ENCODE measurements at places on chromosomes 12 and 14.
A peak's percentile ranks its signal among the peaks of the same experiment; 100 is the strongest.

GRCh38 chr14:20622816-20623291, 18.6 kb downstream of the OR6S1 start:
- peak; percentile 39 for DNase-seq

DNA sequence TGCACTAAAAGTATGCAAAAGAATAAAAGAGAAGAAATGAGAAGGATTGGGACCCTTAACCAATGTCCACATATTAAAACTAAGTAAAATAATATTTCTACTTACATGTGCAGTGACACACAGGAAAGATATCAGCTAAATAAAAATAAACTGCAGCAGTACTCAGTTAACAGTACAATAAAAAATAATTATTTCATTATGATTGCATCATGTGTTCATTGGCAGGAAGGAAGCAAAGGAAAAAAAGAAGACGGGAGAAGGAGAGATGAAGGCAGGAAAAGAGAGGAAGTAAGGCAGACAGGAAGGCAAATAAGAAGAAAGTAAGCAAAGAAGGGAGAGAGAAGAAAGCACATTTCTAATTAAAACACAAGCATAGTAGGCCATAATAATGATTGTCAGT, 33.0 kb downstream of the RASSF9 start:
- DNase-seq = no peak

- no peak for DNase-seq
Observed at GRCh38 chr12:98182821-98183220, 332.6 kb upstream of the TMPO start.

DNA sequence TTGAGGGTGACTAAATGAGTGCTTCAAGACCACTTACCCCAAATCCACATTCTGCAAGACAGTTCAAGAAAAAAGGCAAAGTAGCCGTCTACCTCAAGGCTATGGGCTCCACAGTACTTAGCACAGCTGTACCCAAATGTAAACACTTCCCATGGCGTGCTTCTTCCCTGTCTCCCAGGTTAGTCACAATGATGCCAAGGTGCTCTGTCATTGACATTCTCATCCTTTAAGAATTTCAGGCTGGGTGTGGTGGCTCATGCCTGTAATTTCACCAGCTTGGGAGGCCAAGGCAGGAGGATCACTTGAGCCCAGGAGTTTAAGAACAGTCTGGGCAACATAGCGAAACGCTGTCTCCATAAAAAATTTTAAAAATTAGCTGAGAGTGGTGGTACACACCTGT, 51.2 kb upstream of the CERS5 start:
- no peak for DNase-seq

DNA sequence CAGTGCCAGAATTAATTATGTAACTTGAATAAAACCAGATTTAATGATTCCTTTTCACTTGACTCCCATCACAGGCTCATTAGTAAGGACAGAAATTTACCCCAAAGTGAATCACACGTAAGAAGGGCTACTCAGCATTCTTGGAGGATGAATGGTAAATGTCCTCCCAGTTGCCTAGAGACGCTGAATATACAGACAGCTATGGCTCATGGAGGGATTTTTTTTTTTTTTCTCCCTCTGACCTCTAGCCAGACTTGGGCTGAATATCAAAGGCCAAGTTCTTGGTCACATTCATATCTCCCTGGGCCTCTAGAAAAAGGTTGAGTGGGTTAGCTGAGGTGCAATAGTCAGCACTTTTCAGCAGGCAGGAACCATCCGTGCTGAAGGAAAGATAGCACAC, 77.5 kb downstream of the PHLDA1 start:
- DNase-seq = no peak

GRCh38 chr12:77064896-77065360, 441 bp downstream of the E2F7 start:
- peak; percentile 39 for DNase-seq

DNA sequence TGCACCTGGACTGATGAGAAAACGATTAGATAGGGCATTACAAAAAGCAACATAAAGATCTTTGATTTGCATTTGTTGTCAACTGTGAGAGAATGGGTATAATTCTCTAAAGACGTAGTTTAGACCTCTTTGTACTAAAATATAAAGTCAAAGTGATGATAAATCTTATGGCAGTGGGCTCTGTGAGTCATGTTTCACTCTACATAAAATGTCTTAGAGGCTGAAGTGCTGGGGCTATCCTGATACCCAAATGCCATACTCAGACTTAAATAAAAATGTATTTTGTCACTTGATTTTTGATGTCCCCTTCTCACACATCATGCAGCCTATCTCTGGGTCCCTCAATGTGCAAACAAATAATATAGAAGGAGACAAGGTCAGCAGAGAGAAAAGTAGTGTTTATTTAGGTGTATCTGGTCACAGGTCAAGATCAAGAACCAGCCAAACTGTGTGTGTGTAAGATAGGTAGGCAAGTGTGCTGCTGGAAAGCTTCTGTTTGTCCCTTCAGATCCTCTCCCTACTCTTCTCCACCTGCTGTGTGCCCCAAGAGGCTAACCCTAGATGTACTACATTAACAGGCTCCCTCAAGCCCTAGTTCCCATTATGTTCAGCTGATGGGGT, 7.0 kb upstream of the NIN start:
- DNase-seq = no peak

GRCh38 chr12:4286228-4286627, 12.7 kb downstream of the CCND2 start:
- no peak for DNase-seq

GRCh38 chr12:52171950-52172512, 19.8 kb downstream of the KRT80 start:
- peak; percentile 35 for DNase-seq

DNA sequence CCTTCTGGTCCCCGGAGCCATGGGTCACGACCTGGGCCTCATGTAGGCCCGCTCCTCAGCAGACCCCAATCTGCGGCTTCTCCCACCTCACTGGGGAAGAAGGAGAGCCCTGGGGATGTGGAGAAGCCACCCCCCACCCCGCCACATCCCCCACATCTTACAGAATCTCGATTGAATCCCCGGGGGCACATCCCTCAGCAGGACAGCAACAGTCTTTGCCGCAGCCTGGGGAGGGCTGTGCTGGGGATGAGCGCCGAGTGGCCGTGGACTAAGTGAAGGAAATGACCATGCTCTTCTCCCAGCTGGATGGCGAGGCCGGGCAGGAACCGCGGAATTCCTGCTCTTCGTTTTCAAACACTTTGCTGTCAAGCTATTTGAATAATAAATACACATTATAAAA, 169.0 kb upstream of the RTL1 start:
- DNase-seq = no peak

DNA sequence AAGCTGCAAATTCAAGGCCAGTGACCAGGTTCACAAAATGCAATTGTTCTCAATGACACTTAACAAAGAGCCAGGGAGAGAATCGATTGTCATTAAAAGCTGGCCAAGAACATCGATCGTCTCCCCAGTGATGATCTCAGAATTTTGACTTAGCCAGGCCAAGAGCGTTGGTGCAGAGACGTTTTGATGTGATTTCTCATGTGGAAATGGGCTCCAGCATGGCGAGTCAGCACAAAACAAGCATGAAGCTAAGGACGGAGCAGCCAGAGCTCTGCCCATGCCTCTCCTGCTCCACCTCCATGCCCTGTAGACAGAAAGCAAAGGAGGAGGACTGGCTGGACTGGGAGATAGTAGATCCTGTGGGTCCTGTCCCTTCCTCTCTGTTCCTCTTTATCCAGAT, 270.8 kb downstream of the FOXN3 start:
- DNase-seq = no peak

DNA sequence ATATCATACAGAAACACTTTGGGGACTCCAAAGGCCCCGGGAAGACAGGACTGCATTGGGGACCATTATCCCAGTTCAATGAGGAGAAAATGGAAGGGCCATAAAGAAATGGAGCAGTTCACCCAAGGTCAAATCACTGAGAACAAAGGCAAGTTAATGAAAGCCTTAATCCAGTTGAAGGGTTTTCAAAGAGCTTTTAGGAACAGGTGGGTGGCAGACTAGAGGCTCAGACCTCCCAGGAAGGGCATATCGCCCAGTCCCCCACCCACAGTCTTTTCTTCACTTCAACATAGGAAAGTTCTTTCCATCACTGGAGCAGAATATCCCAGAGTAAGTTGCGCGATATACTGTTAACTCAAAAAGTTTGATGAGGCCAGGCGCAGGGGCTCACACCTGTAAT, 136.1 kb upstream of the CCND2 start:
- no peak for DNase-seq

DNA sequence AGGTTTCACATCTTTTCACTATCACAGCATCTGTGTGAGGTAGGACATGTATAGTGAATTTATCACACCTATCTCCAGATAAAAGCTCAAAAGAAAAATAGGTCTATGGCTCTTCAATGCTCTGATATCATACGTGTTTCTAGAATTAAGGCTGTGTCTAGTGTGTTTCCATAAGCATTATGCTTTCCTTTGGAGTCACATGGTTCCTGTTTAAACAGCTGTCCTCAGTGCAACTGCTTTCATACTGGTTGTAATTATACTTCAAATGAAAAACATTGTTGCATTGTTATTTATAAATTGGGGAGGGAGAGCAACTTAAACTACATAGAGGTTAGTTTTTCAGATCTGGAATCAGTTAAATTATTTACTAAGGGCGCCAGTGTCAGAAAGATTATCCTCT, 151.6 kb downstream of the SYT1 start:
- DNase-seq = no peak

- DNase-seq = no peak
Observed at GRCh38 chr12:8584004-8584403, 28.7 kb downstream of the AICDA start.

DNA sequence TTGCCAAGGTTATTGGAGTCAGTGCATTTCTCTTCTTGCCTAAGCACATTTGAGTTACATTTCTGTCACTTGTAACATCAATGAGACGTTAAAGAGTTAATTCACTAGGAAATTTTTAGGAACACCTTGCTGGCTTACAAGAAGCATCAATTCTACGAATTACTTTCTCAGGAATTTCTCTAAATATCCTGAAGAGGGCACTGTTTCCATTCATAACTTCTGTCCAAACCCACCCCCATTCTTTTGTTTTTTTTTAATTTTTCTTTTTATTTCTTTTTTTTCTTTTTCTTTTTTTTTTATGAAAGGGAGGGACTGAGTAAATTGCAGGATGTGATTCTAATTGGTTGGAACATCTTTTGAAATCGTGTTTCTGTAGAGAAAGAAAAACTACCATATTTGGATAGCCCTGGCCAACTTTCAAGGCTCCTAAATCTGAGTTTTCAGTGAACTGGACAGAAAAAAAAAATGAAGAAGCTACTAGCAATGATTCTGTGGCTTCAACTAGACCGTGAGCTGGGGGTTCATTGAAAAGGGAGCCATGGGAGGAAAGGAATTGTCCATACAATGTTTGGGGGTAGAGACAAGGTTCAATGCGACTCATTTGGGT, 285.3 kb downstream of the DAD1 start:
- no peak for DNase-seq

GRCh38 chr12:72865921-72866320, 593.8 kb downstream of the TRHDE start:
- DNase-seq = no peak

GRCh38 chr14:56342494-56342942, 224.3 kb downstream of the PELI2 start:
- no peak for DNase-seq

DNA sequence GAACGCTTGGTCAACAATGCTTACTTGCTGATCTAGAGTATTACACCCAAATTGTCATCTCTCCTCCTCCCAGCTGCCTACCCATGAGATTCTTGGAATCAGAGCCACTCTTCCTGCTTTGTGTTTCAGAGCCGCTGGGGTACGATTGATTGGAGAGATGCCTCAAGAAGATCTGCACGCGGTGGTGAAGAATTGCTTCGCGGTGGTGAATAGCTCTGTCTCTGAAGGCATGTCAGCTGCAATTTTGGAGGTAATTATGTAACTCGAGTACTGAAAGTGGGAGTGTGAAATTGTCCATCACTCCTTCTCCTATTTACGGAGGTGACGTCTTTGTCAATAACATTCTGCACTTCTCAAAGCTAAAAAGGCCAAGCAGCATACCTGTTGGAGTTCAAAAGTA, 93.9 kb downstream of the GLT1D1 start:
- DNase-seq = no peak

- DNase-seq = no peak
Observed at GRCh38 chr12:105736498-105736897, 402.3 kb downstream of the NUAK1 start.

DNA sequence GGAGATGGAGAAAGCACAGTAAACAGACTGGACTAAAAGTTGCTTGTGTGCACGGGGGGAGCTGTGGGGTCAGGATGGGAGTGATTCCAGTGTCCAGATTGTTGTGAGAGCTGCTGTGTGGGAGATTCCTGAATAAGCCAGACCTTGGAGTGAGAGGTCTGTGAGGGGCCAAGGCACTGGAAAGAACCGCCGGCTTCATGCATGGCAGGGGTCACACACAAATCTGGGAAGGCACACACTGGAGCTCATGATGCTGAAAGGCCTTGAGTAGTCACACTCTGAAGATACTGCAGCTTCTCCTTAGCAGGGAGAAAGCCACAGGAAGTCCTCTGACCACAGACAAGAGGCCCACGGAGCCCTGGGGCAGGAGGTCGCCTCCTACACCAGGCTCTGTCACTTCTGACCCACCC, 23.1 kb downstream of the ADCY6 start:
- DNase-seq = peak; percentile 23

GRCh38 chr12:30301291-30301690, 394.4 kb downstream of the IPO8 start:
- no peak for DNase-seq

DNA sequence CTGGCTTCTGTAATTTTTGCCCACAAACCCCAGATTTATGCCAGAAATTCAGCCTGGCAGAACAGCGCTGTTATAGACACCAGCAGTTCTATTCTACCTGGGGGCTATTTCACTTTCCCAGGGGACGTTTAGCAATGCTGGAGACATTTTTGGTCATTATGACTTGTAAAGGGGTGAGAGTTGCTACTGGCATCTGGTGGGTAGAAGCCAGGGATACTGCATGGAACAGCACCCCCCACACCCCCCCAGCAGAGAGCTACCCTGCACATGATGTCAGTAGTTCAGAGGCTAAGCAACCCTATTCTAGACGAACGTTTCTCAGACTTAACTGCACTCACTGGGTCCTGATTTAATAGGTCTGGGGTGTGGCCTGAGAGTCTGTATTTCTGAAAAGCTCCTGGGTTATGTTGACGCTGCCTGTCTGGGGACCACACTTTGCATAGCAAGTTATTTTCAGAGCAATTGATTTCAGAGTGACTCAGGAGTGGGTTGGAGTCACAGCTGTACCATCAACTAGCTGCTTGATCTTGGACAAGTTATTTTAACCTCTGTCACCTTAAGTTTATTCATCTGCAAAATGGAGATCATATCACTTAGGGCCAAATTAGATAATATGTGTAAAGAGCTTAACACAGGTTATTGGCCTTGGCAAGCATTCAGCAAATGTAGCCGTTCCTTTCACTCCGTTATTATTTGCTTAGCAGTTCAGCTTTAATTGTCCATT, 48.5 kb downstream of the CHST11 start:
- no peak for DNase-seq

DNA sequence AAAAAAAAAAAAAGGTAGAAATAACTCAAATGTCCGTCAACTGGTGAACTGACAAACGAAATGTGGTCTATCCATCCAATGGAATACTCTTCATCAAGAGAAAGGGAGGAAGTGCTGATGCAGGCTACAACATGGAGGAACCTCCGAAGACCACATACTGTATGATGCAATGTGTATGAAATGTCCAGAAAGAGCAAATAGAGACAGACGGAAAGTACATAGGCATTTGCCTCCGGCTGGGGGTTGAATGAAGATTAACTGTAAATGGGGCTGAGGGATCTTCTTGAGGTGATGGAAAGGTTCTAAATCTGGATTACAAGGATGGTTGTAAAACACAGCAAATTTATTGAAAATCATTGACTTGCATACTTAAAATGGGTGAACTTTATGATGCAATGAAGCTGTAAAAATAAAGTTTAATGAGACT, 35.4 kb downstream of the DLK1 start:
- no peak for DNase-seq

- DNase-seq = no peak
Observed at GRCh38 chr12:78703820-78704525, 160.6 kb upstream of the SYT1 start.
